Motor neuron (in vitro differentiated cells): ENCODE measurements at places on chromosomes 5 and 9. TPM values are rescaled to one million over a fixed set of nuclear protein-coding genes. Genes with fewer than 3 reads are reported as not detected.
A peak's percentile ranks its signal among the peaks of the same experiment; 100 is the strongest.

ARHGEF37 gene
- total RNA-seq: 0.53 and 1.0 TPM in 2 replicates

WDR38 gene
- total RNA-seq: 0.26 and 0.50 TPM in 2 replicates

SOHLH1 gene
- not detected in 2 replicates for total RNA-seq

DOCK8 gene
- 0.13 and 0.41 TPM in 2 replicates for total RNA-seq

PCDHA6 gene
- 1.5 and 1.7 TPM in 2 replicates for total RNA-seq

GPRIN1 gene
- 23.9 and 25.0 TPM in 2 replicates for total RNA-seq

PTGES gene
- 0.53 and 0.77 TPM in 2 replicates for total RNA-seq

CBY3 gene
- total RNA-seq: 0.54 and 0.61 TPM in 2 replicates

LOX gene
- total RNA-seq: 147 and 165 TPM in 2 replicates

SPINK6 gene
- total RNA-seq: not detected in 2 replicates

DNA sequence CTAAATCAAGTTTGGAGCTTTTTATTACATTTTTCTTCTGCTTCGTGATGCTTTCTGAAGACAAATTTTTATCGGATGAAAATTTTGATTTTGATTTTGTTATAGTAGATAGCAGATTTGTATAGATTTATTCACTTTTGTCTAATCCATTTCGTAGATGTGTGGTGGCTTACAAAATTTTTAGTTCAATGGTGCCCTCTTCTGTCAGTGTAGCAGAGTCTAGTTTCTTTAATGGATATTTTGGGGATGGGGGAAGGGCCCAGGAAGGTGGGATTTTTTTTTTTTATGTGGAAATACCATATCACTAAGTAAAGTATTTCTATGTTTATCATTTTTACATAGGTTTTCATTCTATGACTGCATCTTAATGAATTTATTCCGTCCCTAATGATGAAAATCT lies 259.9 kb upstream of the TARS1 start:
- ATAC-seq: no peak

GRCh38 chr5:36646507-36647023 lies 40.2 kb downstream of the SLC1A3 start:
- ATAC-seq: no peak

DNA sequence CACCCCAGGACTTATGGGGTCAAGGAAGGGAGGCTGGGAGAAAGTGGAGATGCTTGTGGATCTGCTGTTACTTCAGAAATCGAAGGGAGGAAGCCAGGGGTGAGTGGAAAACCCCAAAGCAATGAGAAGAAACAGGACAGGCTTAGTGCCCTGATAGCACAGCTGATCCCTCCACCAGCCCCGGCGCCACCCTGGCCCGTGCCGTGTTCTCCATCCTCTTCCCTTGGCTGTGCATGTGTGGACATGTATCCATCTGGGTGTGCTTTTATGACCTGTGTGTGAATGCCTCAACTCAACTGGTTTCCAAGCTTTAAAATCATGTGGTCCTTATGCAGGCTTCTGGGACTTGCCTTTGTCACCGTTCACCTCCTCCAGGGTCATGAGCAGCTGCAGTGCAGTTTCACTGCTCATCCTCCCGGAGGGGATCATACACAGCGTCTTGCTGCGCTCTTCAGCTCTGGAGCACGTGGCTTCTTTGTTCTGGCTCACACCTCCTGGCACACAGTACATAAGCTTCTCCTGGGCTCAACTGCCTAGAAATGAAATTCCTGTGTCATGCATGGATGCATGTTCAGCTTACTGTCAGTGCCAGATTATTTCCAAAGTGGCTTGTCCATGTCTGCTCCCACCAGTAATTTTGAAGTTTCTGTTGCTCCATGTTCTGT lies 58.2 kb downstream of the IPPK start:
- ATAC-seq: no peak

DNA sequence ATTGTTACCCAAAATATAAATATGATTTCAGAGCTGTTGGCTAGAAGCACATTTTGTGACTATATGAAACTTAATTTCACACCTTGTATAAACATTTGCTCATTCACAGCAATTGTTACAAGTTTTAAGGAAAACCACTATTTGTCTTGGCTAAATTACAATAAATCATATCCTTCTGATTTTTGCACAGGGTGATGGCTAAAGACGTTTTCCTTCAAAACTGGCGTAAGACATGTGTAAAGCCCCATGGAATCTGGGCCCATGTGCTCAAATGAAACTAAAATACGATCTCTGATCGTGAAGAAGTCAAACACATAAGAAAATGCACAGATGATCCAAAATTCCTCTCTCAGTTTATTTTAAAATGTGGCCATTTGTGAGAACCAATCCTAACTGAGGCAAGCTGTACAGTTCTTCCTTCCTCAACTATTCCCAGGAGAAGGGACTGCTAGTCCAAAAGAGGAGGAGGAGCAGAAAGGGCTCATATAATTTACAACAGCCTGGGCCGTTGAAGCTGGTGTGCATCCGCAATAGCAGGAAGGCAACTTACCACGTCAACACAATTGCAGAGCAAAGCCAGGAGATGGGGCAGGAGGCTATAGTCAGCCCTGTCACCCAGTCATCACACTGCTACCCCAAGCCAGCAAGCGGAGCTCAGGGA lies 98.4 kb downstream of the MED27 start:
- peak; percentile 18 for ATAC-seq

DNA sequence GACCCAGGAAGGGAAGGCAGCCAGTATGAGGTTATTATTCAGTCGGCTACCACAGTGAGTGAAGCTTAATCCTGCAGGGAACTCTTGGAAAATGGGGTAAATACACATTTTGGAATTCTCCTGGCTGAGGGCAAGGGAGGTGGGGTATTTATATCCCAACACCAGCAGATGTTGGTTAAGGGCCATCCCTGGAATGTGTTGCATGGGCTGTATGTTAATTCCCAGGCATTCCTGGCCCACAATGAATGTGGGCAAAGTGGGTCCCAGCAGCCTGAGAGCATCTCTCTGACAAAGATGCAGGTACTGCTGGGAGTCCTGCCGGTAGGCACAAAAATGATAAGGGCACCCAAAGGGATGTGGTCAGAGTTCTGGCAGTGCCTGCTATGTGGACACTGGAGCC lies 2.9 kb upstream of the GPRIN1 start:
- no peak for ATAC-seq

- ATAC-seq: peak; percentile 81
Measured at GRCh38 chr9:89781838-89782540, 177.2 kb downstream of the GADD45G start.

GRCh38 chr5:112878760-112879159 lies 17.7 kb downstream of the SRP19 start:
- no peak for ATAC-seq

DNA sequence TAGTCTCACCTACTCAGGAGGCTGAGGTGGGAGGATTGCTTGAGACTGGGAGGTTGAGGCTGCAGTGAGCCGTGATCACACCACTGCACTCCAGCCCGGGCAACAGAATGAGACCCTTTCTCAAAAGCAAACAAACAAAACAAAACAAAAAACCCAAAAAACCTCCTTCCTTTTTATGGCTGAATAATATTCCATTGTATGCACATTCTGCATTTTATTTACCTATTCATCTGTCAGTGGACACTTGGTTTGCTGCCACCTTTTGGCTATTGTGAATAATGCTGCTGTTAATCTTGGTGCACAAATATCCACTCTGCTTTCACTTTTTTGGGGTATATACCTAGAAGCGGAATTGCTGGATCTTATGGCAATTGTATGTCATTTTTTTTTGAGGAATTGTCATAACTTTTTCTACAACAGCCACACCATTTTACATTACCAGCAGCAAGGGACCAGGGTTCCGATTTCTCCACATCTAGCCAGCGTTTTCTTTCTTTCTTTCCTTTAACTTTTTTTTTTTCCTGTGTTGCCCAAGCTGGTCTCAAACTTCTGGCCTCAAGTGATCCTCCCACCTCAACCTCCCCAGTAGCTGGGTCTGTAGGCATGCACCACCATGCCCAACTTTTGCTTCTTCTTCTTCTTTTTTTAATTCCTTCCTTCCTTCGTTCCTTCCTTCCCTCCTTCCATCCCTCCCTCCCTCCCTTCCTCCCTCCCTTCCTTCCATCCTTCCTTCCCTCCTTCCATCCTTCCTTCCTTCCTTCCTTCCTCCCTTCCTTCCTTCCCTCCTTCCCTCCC lies 30.6 kb downstream of the NKX2-5 start:
- no peak for ATAC-seq

GRCh38 chr5:8730194-8730593 lies 815.7 kb downstream of the SEMA5A start:
- no peak for ATAC-seq

GRCh38 chr5:6595405-6595804 lies 37.4 kb downstream of the NSUN2 start:
- no peak for ATAC-seq

- ATAC-seq: peak; percentile 53
Measured at GRCh38 chr9:34809504-34810186, 99.7 kb upstream of the CCL21 start.

DNA sequence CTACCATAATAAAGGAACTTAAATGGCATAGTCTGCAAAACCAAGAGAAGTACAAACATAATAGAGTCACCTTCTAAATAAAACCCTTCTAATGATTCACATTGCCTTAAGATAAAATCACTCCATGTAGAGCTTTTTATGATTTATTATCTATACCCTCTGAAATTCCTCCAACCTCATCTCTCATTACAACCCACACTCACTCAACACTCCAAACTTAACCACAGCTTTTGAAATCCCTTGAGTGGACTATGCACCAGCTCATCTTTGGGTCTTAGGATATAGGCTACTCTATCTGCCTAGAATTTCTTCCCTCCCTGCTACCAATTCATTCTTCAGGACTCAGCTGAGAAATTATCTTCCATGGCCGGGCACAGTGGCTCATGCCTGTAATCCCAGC lies 122.5 kb downstream of the CETN3 start:
- ATAC-seq: no peak

- ATAC-seq: peak; percentile 31
Measured at GRCh38 chr9:81613002-81613812, 76.1 kb downstream of the TLE1 start.

DNA sequence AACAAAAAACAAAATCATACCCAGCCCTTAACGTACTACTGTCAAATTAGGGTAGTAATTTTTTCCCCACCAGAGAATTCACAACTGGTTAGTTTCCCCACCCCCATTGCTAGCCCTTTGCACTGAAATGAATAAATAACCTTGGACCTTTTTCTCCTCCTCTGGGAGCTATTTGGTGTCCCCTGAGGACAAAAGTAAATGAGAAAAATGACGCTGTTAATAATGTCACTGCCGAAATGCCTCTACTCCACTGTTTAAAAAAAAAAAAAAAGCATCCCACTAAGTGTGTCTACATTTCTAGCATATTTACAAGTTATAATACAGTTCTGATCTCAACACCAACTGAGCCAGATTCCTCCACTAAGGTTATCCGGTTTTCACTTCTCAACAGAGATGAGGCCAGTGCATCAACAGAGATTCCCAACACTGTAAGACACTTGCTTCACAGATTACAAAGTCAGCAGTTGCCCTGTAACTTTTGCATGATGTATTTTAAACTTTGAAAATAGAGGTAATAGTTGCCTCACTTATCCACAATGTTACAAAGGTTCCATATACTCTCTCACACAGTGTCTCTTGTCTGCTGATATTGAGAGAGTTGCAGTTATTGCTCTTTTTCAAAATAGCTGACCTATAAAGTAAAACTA lies 5.1 kb upstream of the NFIB start:
- ATAC-seq: no peak

- no peak for ATAC-seq
Measured at GRCh38 chr5:96338624-96339415, 94.2 kb downstream of the PCSK1 start.

DNA sequence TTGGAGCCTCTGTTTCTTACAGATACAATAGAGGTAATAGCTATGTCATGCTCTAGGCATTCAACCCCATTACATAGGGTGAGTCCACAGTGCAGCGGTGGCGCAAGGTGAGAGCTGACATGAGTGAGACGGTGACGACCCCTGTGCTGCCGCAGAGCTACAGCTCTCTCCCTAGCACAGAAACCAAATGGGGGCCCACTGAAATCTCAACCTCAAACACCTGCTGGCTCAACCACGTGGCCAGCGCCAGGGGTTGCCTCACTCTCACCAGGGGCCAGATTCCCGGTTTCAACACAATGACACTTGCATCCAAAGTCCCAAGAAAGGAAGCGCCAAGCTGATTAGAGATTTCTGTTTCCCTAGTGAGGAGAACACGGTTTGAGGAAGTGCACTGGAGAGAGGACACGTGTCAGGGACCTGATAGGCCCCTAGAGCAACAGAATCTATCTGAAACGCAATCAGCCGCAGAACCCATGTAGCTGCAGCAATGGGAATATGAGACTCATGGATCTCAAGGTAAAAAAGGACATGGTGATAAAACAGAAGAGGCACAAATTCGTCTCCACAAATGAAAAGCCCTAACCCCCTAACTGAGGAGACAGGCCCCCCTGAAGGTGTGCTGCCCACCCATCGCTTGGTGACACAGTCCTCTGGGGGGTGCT lies 114.3 kb downstream of the CRB2 start:
- no peak for ATAC-seq

GRCh38 chr9:100441911-100442361 lies 15.0 kb downstream of the MSANTD3 start:
- ATAC-seq: no peak

DNA sequence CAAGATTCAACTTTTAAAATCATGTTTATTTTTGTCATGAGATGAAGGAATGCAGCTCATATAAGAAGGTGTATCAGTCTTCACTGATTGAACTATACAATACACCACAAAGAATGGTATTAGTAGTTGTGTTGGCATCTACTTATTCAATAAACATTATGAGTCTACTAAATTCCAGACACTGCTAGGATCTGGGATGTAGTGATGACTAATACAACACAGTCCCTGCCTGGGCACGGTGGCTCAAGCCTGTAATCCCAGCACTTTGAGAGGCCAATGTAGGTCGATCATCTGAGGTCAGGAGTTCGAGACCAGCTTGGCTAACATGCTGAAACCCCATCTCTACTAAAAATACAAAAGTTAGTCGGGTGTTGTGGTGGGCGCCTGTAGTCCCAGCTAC lies 171.4 kb upstream of the NFIB start:
- ATAC-seq: no peak

DNA sequence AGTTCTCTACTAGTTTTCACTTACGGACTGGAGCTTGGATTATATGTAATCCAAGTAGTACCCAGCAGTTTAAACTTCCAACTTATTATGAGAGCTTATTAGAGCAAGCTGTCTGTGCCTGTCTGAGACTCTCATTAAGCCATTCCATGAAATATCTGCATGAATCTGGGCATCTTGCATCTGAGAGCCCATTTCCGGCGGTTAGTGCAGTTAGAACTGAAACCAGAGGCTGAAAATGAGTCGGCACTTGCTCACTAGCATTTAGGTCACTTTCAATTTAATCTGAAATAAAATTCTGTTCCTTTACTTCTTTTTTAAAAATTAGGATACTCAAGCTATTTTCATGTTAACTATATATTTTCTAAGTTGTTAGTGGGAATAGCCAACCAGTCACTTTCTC lies 102.2 kb downstream of the MEGF10 start:
- ATAC-seq: no peak

GRCh38 chr9:28249424-28249823 lies 676.1 kb upstream of the C9orf72 start:
- no peak for ATAC-seq

- ATAC-seq: no peak
Measured at GRCh38 chr5:147375151-147375550, 134.7 kb downstream of the DPYSL3 start.

- ATAC-seq: no peak
Measured at GRCh38 chr9:137685035-137685740, 66.4 kb downstream of the EHMT1 start.

- ATAC-seq: peak; percentile 51
Measured at GRCh38 chr9:34072868-34073590, 24.3 kb upstream of the UBAP2 start.
